HT1080 (cell line): ENCODE measurements at places on chromosomes 6 and 20. TPM values are rescaled to one million over a fixed set of nuclear protein-coding genes. Genes with fewer than 3 reads are reported as not detected.

Gene ZFP57
- total RNA-seq = not detected in 2 replicates

Gene DST
- total RNA-seq = 98.5 and 114 TPM in 2 replicates

Gene EYA2
- total RNA-seq = not detected in 2 replicates

Gene SSR1
- 78.3 and 85.1 TPM in 2 replicates for total RNA-seq

Gene NRSN1
- total RNA-seq = not detected in 2 replicates

Gene MOXD1
- total RNA-seq = 4.0 and 6.1 TPM in 2 replicates

Gene C6orf132
- total RNA-seq = not detected in 2 replicates

Gene CALHM6
- 0.31 TPM in 1 of 2 replicates, not detected in the other for total RNA-seq

Gene MKKS
- 8.6 and 14.8 TPM in 2 replicates for total RNA-seq

Gene MUC22
- total RNA-seq = not detected in 2 replicates

Gene TMEM74B
- 0.29 and 0.50 TPM in 2 replicates for total RNA-seq

Gene SIRPG
- total RNA-seq = 0.03 TPM in 1 of 2 replicates, not detected in the other

Gene MUC21
- total RNA-seq = not detected in 2 replicates

Gene TMEM14A
- 48.9 and 50.5 TPM in 2 replicates for total RNA-seq

Gene OTOR
- total RNA-seq = not detected in 2 replicates

Gene ZC2HC1B
- total RNA-seq = not detected in 2 replicates

Gene OPRM1
- total RNA-seq = not detected in 2 replicates

Gene REM1
- total RNA-seq = not detected in 2 replicates

Gene LTB
- total RNA-seq = not detected in 2 replicates

Gene DEFB121
- not detected in 2 replicates for total RNA-seq

Gene ADGRG6
- total RNA-seq = 12.3 and 12.7 TPM in 2 replicates

Gene GPSM3
- 59.9 and 80.6 TPM in 2 replicates for total RNA-seq

Gene DCDC2
- total RNA-seq = 0.27 TPM in 1 of 2 replicates, not detected in the other

Gene ARMH2
- not detected in 2 replicates for total RNA-seq

Gene PROKR2
- total RNA-seq = not detected in 2 replicates

Gene GSTA3
- not detected in 2 replicates for total RNA-seq

Gene ZNF341
- 2.4 and 3.2 TPM in 2 replicates for total RNA-seq

Gene ERVFRD-1
- total RNA-seq = not detected in 2 replicates

Gene HNF4A
- total RNA-seq = 0.34 TPM in 1 of 2 replicates, not detected in the other

Gene HLA-DRB5
- not detected in 2 replicates for total RNA-seq

Gene SLPI
- total RNA-seq = not detected in 2 replicates

Gene ARMC12
- not detected in 2 replicates for total RNA-seq

Gene TNNC2
- not detected in 2 replicates for total RNA-seq
